ENCODE measurements at places on chromosomes 6 and 20.

DNA sequence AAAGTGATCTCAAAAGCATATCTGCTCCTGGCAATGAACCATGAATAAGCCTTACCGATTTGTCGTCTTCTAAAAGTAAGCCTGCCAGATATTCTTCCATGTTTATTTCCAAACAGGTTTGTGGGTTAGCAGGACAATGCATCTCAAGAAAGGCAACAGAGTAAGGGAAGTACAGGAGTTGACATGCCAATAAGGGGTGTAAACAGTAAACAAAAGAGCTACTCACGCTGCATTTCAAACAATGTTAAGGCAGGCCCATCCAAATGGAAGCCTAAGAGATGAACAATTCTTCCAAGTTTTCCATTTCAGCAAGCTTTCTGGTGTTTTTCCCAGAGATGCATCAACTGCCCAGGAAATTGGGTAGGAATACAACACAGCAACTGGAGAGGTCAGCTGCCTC is 27.8 kb upstream of the CRIP3 start:
- DNase-seq = no peak

GRCh38 chr20:60233018-60233630 is 274.9 kb downstream of the CDH26 start:
- DNase-seq = no peak

GRCh38 chr6:168243812-168244376 is 75.7 kb downstream of the DACT2 start:
- no peak for DNase-seq

- DNase-seq = no peak
These were observed 134.6 kb upstream of the CCN2 start for GRCh38 chr6:132085731-132086130.

DNA sequence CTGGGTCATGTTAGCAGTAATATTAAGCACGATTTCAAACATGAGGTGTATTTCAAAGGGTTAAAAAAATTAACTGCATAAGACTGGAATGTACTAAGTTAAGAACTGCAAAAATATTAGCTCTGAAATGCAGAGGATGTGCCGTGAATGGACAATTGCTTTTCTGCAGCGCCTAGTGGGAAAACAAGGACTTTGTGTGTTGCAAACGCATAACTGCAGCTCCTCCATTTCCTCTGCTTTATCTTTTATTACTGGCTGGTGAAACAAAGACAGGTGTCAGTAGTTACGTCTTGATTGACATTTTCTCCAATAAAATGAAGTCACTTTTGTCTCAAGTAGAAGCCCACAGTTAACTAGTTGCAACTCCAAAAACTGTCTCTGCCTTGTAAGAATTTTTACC is 1.7 kb downstream of the PDE7B start:
- no peak for DNase-seq

DNA sequence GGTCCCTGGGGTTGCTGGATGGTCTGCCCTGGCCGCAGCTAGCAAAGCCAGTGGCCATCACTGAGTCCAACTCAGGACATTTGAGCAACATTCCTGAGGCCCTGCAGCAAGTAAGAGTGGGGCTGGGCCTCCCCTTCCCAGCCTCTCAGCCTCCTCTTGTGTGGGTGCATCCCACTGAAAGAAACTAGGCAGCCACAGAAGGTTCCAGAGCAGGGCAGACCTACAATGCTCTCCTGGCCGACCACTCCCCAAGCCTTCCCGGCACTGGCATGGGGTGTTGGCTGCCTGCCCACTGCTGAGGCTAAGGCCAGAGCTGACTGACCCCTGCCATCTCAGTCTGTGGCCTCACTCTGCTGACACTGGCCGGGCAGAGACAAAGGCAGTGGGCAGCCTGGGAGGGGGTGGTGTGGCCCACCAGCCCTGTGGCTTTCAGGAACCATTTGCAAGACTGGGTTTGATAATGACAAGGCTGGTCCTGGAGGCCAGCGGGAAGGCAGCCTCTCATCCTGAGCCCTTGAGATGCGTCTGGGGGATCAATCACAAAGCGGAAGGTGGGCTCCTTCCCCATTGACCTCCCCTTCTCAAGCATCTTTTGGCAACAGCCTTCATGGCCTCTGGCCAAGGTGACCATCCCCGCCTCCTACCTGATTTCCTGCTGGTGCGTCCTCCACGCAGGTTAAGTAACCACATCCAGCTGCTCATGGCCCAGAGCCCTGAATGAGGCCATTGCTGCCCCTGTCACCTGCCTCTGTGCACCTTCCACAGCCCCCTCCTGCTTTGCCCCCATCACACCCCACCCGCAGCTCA is 9.6 kb downstream of the DLGAP4 start:
- no peak for DNase-seq

DNA sequence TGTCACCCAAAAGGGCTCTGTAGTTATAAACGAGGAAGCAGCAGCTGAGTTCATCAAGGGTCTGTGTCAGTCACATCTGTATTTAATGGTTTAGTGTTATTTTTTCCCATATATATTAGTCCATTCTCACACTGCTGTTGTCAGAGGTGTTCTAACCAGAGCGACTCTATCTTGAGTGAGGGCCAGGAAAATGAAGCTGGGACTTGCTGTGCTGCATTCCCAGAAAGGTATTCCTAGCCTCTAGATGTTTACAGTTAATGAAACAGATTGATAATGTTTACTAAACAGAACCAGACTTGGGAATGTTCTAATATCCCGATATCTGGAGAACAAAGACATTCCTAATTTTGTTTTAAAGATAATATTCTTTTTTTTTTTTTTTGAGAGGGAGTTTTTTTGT is 48.0 kb upstream of the SEC63 start:
- DNase-seq = no peak

DNA sequence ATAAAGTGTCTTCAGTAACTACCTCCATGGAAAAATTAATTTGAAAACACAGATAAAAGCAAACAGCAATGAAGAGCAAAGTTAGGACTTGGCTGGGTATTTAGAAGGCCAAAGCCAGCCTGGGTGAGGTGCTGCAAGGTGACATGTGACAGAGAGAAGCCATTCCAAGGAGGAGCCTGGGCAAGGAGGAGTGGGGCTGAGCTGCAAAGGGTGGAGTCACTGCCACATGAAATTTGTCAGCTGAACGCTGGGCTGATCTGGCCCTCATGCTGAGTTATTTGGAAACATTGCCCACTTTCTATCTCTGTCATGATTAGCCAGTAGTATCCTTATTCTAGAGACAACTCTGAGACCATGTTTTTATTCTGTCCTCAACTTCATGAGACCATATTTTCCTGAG is 76.3 kb downstream of the PERP start:
- DNase-seq = no peak

GRCh38 chr20:50690650-50691572 is at the start of gene RIPOR3:
RIPOR3 (minus strand) TSS chr20:50691542; CDS start chr20:50691128, 414 bp downstream.
- DNase-seq = no peak

DNA sequence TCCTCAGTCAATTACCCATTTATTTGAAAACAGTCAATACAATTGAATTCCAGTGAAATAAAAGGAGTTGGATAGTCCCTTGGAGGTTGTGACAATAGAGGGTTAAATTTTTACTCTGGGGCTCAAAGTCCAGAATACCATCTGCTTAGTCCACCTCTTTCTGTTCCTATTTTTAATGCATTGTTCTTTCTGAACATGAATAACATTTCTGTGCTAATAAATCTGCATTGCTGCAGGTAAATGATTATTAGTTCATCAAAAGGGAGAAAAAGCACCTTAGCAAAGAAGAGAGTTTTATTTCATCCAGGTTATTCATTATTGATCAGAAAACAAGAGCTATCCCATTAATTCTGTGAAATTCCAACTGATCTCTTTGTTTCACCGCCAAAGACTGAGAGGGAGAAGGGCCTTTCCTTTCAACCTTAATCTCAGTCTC is 166.1 kb upstream of the OLIG3 start:
- DNase-seq = no peak

DNA sequence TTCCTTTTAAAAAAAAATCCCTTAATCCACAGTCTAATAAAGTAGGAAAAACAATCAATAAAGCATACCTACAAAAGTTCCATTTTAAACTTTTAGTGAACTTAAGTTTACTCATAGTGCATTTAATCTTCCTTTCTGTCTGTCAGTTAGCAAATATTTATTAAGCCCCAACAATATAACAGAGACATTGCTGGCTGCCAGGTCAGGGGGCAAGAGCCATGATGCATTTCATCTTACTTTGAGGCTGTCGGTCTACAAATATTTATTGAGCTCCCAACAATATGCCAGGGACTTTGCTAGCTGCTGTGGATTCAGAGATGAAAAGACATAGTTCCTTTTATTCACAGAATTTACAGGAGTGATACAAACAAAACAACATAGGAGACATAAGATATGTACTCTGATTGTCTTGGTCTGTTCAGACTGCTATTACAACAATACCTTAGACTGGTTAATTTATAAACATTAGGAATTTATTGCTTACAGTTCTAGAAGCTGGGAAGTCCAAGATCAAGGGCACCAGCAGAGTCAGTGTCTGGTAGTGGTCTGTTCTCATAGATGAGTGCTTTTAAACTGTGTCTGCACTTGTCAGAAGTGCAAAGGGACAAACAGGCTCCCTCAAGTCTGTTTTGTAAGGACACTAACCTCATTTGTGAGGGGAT is 118.6 kb downstream of the PLCB1 start:
- DNase-seq = no peak

GRCh38 chr20:35091816-35092523 is 637 bp downstream of the TRPC4AP start:
- no peak for DNase-seq

DNA sequence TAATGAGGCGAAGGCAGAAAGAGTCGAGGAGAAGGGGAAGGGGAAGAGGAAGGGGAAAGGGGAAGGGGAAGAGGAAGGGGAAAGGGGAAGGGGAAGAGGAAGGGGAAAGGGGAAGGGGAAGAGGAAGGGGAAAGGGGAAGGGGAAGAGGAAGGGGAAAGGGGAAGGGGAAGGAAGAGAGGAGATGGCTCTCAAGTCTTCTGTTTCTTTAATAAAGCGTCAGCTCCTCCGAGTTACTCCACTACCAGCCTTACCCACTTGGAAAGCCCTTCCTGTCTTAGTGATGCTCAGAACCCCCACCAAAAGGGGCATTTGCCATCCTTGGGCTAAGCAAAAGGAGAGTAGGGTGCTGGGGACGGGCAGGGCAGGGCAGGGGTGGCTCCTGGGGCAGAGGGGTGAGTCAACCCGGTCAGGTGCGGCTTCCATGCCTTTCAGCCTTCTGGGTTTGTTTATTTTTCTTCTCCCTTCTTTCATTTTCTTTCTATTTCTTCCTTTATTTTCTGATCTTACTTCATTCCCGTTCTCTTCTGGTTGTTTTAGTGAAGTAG is 476 bp upstream of the CLIC5 start:
- no peak for DNase-seq

GRCh38 chr6:113381959-113382358 is 475.2 kb upstream of the MARCKS start:
- DNase-seq = no peak

DNA sequence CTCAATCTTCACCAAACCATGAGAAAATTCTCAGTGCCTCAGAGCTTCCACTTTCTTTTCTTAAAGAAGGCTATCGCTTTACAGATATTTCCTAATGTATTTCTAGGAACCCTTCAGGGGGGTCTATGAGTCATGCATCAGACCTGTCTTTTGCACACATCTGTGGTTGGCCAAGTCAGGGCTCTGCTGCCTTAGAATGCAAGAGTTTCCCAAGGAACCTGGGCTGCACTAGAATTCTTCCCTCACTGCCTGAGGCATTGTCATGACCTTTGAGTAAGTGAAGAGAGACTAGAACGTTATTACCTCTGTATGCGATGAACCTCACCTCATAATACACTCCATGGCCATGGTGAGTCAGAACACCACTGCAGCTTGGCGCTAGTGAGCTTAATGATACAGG is 365.0 kb upstream of the ID4 start:
- no peak for DNase-seq

- no peak for DNase-seq
These were observed 289 bp downstream of the FOXP4 start for GRCh38 chr6:41546475-41546865.

DNA sequence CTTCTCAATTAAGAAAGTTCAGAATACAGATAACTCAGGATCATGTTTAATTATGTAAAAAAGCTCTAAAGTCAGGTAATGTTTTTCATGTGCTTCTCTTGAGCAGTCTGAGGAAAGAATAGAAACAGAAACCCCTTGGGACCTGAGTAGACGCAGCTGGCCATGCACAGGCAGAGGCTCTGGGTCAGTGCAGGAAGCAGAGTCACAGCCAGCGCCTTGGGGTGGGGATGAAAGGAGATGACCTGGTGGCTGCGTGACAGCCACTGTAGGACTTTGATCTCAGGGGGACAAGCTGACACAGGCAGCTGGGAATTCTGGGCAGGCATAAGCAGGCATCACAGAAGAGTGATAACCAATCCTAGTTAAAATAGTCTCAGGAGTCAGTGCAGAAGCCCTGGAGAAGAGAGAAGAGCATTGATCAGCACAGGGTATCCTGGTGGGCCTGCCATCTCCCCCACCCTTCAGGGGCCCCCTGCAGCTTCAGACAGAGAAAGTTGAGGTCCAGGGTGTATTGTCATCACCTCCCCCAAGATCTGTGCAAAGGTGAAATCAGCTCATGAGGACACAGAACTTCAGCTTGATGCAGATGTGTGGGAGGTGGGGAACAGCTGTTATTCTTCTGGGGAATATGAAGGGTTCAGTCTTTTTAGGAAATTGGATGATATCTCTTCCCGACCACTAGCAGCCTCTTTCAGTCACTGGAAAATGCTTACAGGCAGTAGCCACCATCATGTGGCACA is 6.4 kb downstream of the HLA-DQB1 start:
- no peak for DNase-seq

DNA sequence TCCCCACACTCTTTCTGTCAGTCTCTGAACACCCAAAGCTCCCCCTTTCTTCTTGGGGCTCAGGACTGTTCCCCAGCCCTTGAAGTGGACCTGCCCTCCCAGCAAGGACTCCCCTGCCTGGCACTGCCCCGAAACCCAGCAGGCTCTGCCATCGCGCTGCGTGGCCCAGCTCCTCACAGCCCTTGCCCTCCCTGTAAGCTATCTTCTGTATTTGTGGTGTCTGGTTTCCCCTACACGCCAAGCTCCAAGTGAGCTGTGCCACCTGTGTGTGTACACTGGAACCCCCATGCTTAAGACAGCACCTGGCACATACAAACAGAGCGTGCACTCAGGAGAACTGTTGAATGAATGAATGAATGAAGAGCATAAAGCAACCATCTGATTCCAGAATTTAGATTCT is 57.7 kb downstream of the TMEM242 start:
- DNase-seq = no peak

DNA sequence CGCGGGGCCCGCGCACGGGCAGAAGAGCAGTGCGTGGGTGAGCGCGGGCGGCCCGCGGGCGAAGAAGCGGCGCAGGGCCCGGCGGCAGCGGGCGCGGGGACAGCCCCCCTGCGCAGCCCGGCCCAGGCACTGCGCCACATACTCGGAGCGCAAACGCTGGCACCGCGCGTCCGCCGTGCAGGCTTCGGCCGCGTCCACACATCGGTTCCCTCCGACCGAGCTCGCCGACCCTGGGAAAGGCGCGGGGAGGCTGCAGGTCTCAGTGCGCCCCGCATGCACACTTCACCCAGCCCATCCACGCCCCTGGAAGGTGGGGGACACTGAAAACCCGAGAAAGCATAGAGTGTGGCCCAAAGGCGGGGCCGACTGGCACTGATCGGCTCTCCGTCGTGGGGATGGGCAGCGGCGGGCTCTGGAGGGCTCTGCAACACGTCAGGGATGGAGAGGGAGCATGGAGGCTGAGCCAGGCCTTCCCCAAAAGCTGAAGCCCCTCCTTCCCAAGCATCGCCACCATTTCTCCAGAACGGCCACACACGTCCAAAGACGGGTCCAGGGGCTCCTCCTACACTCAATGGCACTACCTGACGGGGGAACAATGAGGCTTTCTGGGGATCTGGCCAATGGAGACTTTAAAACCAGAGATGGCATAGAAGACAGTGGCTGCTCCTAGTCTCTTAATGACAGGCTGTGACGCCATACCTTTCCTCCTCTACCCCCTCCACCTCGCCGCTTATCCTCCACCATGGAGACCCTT is 2.0 kb downstream of the GFRA4 start:
- DNase-seq = no peak

- DNase-seq = no peak
These were observed 41.6 kb downstream of the NFATC2 start for GRCh38 chr20:51500936-51501335.

Data from activated T-cell treated with anti-CD3 and anti-CD28 coated beads for 48 hours (primary cell).